ENCODE measurements at places on chromosomes 5 and 9.

GRCh38 chr9:134064711-134065110 lies 3.1 kb downstream of the BRD3 start:
- DNase-seq: no peak

- DNase-seq: no peak
Observed at GRCh38 chr5:116674881-116675625, 100.4 kb upstream of the SEMA6A start.

DNA sequence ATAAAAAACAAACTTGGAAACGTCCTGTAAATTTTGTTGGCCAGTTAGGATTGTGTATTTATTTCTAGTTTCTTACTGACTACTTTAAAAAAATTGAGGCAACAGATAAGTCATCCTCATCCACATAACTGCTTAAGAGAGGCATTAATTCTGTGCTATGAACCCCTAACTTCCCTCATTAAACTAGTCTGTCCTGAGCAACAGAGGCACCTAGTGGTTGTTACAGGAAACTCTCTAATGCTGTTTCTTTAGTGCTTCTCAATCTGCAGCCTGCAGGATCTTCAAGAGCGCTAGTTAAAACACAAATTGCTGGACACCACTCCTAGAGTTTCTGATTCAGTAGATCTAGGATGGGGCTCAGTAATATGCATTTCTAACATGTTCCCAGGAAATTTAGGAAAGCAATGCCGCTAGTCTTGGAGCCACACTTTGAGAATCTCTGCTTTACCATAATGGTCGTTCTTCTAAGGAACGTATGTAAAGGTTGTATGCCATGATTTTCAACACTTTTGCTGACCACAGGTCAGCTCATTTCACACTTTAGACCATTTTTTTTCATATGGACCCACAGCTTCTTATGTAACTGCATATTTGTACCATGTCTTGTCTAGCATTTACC lies 410.1 kb upstream of the SMARCA2 start:
- no peak for DNase-seq

DNA sequence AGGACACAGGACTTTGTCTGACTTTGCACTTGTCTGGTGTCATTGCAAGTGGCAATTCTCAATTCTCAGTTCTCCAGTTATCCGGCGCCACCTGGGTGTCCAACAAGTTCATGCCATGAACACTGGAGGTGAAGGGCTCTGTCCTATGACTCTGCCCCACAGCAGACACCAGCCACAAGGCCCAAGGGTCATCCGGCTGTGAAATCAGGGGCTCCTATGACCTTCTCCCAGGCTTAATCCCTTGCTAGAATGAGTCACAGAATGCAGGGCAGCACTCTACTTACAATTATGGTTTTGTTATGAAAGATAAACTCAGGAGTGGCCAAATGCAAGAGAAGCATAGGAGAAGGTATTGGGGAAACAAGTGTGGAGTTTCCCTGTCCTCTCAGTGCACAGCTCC lies 392.0 kb downstream of the GADD45G start:
- no peak for DNase-seq

All from stimulated activated CD8-positive, alpha-beta memory T cell treated with anti-CD3 and anti-CD28 coated beads, Interleukin-7, amount 100 ng/mL, for 48 hours (primary cell).